Activated T-cell treated with anti-CD3 and anti-CD28 coated beads, Interleukin-2, amount 50 U/mL, for 72 hours (primary cell): ENCODE measurements at places on chromosomes 2 and 18. TPM values are rescaled to one million over a fixed set of nuclear protein-coding genes. Genes with fewer than 3 reads are reported as not detected.

GRCh38 chr2:181268174-181268867 is 188.9 kb upstream of the ITGA4 start:
- DNase-seq: no peak

DNA sequence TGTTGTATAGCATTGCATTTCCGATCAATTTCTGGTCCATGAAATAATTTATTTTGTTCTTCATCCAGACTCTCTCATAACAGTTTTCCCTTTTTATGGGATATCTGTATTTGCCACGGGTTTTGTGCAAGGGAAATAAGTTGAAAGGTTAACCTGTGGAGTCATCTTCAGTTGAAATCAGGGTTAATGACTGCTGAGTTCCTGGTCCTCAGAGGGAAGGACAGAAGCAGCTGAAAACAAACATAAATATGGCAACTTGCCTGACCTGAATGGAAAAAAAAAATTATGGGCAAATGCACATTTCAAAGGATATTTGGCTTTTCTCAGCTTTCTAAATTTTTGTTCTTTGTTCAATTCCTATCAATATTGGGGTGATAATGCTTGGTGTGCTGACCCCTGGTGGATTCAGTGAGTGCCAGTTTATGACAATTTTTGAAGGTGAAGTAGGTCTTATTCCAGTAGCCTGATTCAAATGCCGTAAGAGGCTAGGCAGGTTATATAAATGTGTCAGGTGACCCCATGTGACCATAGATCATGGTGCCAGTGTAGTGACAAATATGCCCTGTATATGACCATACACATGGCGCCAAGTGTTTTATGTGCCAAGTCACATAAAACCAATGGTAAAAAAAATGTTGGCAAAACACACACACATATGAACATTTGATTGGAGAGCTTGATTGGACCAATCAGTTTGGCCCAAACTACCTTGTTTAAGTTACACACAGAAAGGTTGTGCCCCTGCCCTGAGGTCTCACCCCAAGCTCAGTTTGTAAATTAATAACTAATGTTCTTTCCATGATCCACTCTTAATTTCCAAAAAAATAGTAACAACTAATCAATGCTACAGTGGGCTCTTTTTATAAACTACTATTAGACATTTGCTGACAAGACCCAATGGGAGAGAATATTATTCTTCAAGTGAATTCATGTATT is 47.6 kb upstream of the FAM124B start:
- no peak for DNase-seq

GRCh38 chr2:47038656-47039488 is 116.2 kb downstream of the STPG4 start:
- DNase-seq: peak; percentile 16

GRCh38 chr18:62844850-62845643 is 129.7 kb downstream of the PHLPP1 start:
- peak; percentile 57 for DNase-seq

- no peak for DNase-seq
Measured at GRCh38 chr2:24576146-24576545, 85.1 kb downstream of the NCOA1 start.

DNA sequence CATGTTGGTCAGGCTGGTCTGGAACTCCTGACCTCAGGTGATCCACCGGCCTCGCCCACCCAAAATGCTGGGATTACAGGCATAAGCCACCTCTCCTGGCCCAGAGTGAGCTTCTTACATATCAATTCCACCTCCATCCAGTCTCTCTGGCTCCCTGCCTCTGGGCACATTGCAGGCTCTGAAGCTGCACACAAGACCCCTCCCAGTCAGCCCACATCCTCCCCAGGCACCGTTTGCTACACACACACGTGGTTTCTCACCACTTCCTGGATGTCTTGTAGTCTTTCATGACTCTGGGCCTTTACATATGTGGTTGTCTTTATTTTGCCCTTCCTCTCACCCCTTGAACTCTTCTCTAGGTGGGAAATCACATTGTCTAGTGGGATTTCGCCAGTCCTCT is 64.0 kb upstream of the CABLES1 start:
- peak; percentile 78 for DNase-seq

DNA sequence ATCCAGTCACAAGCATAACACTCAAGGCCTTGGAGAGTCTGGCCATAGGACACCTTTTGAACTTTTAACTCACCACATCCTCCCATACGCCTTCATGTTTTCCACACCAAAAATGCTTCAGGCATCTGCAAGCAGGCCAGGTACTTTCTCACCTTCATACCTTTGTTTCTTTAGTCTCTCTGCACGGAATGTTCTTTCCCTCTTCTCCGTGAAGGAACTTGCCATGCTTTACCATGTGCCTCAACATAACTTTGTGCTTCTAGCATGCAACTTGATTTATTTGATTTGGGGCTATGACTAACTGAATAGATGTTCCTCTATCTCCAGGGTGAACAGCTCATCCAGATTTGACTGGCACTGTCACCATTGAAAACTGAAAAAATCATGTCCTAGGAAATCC is 141.7 kb upstream of the ACVR2A start:
- no peak for DNase-seq

DNA sequence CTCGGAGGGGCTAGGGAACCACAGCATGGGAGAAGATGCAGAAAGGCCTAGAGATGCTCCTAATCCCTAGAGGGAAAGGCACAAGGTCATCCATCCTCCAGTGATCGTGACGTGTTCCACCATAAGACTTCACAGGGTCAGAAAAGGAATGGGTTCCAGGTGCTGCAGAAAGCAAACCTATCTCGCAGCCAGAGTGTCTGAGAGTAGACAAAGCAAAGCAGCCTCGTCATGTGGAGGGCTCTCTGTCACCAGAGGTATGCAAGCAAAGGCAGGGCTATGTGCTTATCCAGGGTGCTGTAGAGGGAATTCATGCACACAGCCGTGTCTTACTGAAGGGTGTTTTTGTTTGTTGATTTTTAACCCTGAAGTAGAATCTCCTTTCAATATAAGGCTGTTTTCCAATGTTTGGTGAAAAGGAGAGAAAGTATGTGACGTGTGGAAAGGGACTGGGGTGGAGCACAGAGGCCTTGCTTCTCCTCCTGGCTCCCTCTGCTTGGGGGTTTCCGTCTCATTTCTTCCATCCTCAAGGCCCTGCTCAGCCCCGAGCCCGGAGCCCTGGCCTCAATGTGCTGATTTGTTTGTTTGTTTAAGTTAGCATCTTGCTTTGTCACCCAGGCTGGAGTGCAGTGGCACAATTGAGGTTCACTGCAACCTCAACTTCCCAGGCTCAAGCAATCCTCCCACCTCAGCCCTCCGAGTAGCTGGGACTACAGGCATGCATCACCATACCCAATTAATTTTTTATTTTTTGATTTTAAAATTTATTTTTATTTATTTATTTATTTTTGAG is 3.0 kb downstream of the GPR55 start:
- DNase-seq: no peak

- DNase-seq: peak; percentile 58
Measured at GRCh38 chr2:29314816-29315571, 199.8 kb downstream of the CLIP4 start.

- DNase-seq: no peak
Measured at GRCh38 chr18:79465392-79465991, 69.8 kb downstream of the NFATC1 start.

The RFTN2 gene
- total RNA-seq: not detected

The CD8B2 gene
- total RNA-seq: 0.62 TPM

The PPP4R1 gene
- 23.7 TPM for total RNA-seq
